ENCODE measurements at places on chromosomes 11 and 22.
A peak's percentile ranks its signal among the peaks of the same experiment; 100 is the strongest.

- no peak for DNase-seq
Observed at GRCh38 chr11:46039990-46040389, 81.3 kb downstream of the PHF21A start.

DNA sequence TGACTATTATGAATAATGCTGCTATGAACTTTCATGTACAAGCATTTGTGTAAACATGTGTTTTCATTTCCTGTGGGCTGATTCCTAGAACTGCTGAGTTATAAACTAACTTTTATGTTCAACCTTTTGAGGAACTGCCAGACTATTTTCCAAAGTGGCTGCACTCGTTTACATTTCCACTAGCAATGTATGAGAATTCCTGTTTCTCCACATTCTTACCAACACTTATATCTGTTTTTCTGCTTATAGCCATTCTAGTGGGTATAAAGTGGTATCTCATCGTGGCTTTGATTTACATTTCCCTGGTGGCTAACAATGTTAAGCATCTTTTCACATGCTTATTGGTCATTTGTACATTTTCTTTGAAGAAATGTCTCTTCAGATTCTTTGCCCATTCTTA lies 35.2 kb upstream of the SCUBE2 start:
- DNase-seq: no peak

DNA sequence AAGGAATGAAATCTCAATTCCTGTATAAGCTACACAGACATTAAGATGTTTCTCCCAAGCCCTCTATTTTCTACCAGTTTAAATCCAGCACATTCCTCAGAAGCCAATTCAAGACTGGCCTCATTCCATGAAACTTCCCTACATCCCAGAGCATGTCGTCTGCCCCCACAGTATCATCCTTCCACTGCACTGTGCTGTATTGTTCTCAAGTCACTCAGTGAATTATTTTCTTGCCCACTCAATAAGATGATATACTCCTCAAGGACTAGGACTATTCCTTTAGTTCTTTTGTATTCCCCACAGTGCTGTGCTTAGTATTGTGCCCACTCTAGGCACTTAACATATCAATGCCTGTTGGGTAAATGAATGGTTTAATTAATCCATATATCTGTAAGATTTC lies 203.1 kb upstream of the BLID start:
- no peak for DNase-seq

GRCh38 chr11:114815176-114815575 lies 136.8 kb downstream of the NXPE2 start:
- DNase-seq: no peak

GRCh38 chr11:19345848-19346681 lies 105.3 kb upstream of the E2F8 start:
- DNase-seq: no peak

GRCh38 chr11:68006606-68007166 lies 2.8 kb upstream of the UNC93B1 start:
- no peak for DNase-seq

GRCh38 chr11:20311444-20311843 lies 52.1 kb upstream of the HTATIP2 start:
- DNase-seq: no peak

- DNase-seq: no peak
Observed at GRCh38 chr22:17964156-17964555, 60.2 kb downstream of the MICAL3 start.

GRCh38 chr22:29621761-29622526 lies 18.5 kb downstream of the NF2 start:
- DNase-seq: no peak

DNA sequence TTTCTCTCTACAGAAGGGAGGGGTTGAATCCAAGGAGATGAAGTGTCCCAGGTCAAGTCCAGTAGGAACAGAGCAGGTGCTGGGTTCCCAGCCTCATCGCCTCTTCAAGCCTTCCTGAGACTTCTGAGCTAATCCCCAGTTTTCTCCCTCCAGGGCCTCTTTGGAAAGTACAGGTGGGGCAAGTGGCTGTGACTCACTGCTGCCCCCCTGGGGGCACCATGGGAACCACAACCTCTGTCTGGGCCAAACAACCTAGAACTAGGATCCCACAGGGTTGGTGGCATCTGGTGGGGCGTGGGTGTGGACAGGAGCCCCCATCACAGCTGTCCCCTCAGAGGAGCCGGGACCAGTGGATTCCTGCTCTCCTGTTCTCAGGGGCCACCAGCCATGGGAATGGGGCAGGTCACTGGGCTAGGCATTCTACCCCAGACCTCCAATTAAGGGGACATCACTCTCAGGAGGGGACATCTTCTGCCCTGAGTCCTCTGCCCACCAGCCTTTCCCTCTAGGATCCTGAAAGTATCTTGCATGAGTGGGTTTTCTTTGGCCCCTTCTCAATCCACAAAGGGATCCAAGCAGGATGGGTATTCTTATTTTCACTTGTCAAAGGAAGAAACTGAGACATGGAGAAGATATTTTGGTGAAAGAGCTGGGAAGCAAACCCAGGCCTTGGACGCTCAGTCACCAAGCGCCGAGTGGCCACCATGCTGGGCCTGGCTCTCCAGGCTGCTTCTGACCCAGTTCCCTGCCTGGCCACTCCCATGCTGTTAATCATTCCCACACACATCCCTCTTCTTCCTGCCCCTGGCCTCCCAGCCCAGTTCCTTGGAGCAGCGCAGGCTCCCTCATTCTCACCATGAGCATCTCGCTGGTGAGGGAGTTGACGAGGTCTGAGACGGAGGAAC lies 23.8 kb downstream of the LRRC10B start:
- no peak for DNase-seq

DNA sequence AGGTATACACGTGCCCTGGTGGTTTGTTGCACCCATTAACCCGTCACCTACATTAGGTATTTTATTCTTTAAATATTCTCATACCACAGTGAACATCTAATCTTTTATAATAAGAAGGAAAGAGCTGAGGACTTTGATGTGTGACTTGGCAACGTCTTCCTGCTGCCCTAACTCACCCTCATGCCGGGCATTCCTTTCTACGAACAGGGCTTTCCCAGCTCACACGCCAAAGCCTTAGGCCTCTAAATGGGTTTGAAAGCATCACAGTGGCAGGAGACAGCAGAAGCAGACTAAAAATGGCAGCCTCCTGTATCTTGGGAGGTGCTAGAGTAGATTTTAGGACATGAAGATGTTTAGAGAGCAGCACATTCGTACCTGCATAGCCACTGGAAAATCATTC lies 52.6 kb downstream of the CLTCL1 start:
- no peak for DNase-seq

GRCh38 chr22:27212617-27213177 lies 555.3 kb downstream of the MIAT start:
- no peak for DNase-seq

GRCh38 chr11:61828629-61829407 lies 718 bp downstream of the FADS2 start:
- DNase-seq: no peak

DNA sequence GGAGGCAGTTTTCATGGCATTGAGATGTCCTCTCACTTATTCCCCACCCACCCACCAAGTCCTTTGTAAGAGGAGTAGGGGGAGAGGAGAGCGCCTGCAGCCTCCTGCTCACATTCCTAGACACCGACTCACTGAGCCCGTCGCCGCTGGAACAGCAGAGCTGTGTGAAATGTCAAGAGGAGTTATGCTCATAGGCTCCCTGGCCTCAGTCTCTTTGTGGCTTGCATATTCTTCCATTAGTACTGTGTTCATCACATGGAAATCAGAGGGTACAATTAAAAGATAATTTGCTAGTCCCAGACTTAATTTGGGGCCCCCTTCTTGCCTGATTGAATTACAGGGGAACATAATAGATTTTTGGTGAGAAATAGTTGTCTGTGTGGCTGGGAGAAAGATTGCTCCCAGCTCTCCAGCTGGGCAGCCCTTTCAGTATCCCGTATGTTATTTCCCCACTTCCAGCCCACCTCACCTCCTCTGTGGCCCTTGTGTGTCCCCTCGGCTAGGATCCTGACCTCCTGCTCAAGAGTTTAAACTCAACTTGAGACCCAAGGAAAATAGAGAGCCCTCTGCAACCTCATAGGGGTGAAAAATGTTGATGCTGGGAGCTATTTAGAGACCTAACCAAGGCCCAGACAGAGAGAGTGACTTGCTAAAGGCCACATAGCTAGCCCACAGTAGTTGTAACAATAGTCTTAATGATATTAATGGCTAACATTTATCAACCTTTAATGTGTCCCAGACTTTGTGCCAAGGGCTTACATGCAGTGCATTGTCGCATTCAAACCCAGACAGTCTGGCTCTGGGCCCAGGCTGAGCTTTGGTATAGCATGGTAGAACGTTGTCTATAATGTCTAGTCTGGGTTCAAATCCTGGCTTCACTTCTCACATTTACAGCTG lies 32.2 kb downstream of the LIMK2 start:
- DNase-seq: no peak

GRCh38 chr11:65438257-65439151 lies 15.9 kb downstream of the NEAT1 start:
- DNase-seq: peak; percentile 11

DNA sequence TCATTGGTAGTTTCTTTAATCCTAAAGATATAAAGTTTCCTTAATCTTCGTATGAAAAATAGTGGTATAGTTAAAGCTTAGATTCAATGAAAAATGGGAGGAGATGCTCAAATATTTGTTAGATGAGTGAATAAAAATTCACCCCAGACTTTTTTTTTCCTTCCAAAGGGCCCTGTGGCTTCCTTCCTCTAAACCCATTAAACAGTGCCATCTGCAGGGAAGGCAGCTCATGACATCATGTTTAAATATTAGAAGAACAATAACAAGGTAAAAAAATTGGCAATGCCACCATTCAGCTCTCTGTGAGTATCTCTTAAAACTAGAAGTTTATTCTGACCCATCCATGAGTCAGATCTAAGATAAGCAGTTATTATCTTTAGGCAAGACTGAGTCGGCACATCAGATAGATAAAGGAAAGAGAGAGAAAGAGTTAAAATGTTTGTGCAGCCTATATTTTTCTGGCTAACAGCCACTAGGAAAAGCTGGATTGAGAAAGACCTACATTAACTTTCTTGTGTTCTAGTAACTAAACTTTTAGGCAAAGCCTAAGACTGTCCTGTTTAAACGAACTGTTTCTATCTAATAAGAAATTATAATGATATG lies 19.1 kb upstream of the OOSP1 start:
- DNase-seq: no peak

DNA sequence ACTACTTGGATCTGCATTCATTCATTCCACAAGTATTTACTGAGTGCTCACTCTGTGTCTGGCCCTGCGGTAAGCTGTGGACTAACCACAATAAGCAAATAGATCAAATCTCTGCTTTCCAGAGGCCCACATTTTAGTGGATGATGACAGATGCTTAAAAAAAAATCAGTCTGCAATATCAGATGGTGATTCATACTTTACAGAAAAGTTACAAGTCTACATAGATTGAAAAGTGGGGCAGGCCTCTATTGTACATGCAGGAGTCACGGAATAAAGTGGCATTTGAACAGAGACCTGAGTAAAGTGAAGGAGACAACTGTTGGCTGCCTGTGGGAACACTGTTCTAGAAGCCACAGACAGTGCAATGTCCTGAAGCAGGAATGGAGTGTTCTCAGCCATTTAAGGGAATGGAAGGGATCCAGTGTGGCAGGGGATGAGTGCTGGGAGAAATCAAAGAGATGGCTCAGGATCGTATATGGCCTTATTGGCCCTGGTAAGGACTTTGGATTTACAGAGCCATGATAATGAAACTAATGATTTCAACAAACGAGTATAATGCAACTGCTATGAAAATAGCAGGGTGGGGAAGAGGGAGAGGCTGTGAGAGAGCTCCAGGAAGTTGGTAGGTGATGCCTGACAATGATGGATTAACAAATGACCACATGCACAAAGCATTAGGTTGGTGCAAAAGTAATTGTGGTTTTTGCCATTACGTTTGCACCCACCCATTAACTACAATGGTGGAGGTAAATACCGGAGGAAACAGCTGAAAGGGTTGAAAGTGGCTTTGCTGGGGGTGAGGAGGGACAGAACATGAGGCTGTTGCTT lies 31.1 kb downstream of the TMEM45B start:
- DNase-seq: no peak

DNA sequence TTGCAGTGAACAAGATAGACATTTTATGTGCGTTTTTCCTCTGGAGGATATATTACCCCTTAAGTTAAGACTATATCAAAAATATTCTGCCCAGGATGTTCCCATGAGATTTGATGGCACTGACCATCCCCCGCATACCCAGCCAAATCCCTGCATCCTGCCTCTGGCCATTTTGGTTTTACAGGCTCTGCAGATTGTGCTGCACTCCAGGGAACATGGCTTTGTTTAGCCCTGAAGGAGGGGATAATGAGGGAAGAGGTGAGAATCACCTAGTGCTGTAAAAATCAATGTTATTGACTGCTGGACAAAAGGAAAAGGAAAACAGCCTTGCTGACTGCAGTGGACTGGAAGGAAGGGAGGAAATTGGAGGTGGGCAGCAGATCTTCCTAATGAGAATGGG lies 717.4 kb downstream of the DLG2 start:
- DNase-seq: no peak

GRCh38 chr22:23837496-23837859 lies 1.3 kb downstream of the DERL3 start:
- no peak for DNase-seq

- no peak for DNase-seq
Observed at GRCh38 chr11:48005831-48006270, 25.5 kb downstream of the PTPRJ start.

GRCh38 chr22:26579331-26579886 lies 10.5 kb downstream of the TPST2 start:
- no peak for DNase-seq

DNA sequence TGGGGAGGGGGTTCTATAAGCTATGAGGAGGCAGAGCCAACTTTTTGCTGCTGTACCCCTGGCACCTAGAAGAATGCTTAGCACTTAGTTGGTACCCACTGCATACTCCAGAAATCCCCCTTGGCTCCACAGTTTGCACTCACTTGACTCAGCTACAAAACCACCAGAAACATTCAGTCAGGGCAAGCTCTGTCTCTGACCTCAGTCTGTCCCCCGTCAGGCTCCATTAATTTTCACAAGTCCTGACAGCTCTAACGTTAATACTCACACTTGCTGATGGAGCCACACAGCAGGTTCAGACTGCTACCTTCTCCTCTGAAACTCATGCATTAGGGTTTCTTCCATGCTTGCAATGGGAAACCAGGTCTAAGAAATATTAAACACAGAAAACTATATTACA lies 81.7 kb downstream of the MPPED2 start:
- DNase-seq: no peak

DNA sequence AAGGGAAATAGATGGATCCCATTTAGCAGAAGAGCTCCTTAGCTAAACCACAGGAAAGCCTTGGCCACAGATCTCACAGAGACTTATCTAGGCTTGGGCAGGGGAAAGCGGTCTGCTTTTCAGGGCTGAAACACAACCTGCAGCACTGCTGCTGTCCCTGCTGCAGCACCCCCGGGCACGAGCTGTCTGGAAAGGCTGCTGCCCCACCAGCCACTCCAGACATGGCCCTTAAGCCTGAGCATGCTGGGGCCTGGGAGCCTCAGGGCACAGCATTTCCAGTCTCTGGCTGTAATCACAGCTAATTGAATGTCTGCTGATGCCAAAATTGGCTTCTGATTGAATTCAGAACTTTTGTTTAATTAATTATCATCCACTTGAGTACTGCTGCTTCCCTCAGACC lies 115.0 kb downstream of the TMPRSS5 start:
- DNase-seq: no peak
